ENCODE measurements at places on chromosomes 2 and 18.

DNA sequence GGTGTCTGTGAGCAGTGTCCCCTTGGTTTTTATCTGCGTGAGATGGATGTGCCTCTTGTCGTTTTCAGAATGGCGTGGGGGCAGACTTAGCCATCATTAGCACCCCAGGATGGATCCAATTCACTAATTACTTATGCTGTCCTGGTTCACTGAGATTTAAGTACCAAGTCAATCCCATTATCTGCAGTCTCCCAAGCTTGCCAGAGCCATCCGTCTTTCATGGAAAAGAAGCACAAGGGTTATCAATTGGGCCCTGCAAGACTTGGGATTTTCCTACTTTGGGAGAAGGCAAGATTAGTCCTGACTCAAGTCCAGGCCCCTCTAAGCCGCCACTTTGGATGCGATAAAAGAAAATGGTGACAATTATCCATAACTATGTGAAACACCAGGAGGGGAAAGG lies 404.0 kb downstream of the TMEM182 start:
- DNase-seq: no peak

GRCh38 chr2:58479535-58480140 lies 238.5 kb upstream of the FANCL start:
- no peak for DNase-seq

GRCh38 chr2:47309952-47310800 lies 92.8 kb upstream of the MSH2 start:
- DNase-seq: no peak

DNA sequence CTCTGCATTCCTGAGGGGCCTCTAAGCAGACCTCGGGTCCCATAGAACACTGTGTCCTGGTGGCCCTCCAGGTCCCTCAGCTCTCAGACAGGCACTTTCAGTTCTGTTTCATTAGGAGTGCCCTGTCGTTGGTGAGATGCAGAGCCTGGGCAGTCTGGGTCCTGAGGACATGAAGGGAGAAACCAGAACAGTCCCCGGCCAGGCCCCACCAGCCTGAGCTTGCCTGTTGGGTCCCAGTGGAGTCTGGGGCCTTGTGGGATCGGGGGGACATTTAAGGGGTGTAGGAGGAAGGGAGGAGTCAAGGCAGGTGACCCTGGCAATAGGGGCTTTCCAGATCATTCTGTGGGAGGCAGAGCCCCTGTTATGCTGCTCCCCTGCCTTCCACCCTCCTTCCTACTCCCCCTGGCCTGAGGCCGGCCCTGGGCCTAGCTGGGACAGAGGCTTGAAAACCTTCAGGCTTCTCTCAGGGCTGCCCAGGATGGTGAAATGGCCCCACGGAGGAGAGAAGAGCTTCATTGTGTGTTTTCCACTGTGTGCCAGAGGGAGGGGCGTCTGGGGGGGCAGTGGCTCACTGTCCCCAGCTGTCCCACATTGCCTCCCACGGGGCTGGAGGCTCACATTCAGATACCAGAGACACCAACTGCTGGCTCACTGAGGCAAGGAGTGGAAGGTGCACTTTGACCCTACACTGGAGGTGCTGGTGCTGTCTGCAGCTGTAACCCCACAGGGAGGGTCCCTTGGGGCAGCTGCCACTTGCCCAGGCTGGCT lies 26.6 kb upstream of the CATIP start:
- DNase-seq: no peak

DNA sequence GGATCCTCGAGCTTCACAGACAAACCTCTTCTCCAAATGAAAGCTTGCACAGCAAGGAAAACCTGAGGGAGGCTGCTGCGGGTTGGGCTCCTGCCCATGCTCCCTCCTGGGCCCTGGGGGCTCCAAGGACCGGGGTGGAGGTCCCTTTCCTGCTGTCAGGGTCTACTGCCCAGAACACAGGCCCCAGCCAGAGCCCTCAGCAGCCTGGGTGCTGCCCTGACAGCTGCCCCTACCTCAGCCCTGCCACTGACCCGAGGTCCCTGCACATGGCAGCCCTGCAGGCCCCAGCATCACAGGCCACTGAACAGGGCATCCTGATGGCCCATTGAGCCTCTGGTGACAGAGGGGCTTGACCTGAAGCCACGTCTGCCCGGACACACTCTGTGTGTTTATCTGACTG lies 41.0 kb downstream of the CROCC2 start:
- no peak for DNase-seq

- no peak for DNase-seq
These were observed 710 bp downstream of the LMAN2L start for GRCh38 chr2:96739076-96739632.

- DNase-seq: no peak
These were observed 319 bp upstream of the EN1 start for GRCh38 chr2:118847762-118848172.

DNA sequence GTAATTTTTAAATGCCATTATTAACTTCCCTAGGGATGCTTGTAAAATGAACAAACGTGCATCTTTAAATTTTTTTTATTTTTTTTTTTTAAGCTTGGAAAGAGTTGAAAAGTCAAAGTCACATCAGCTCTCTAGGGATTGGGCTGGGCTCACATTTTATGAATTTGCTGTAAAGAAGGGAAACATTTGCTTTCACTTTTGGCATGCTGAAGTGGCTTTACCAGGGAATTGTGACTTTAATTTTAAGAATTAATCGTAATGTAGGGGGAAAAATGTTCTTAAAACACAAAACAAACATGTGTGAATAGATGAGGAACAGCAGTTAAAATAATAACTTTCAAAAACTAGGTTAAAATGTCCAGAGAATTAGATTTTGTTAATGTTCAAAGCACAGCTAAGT lies 123.0 kb downstream of the AGAP1 start:
- DNase-seq: no peak

DNA sequence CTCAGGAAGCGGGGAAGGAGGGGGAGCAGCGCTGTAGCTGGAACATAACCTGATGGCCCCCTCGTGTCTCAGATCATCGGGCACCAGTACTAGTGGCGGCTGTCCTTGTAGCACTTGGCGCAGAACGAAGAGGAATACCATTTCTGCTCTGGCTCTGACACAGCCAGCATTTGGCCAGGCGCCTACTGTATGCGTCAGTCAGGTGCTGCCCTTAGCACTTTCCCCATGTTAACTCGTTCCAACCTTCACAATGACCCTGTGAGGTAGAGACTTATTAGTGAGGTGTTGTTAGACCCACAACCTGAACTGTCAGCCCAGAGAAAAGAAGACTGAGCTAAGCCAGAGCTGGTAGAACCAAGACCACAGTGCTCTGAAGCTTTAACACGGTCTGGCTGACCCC lies 47.7 kb upstream of the EML6 start:
- no peak for DNase-seq

Measured in EL (cell line).